Stimulated activated CD4-positive, alpha-beta T cell treated with anti-CD3 and anti-CD28 coated beads, Interleukin-15, amount 100 ng/mL, for 1 hour (primary cell): ENCODE measurements at places on chromosomes 1 and 21.

- no peak for DNase-seq
Observed at GRCh38 chr1:235138821-235139220, 10.2 kb upstream of the TOMM20 start.

DNA sequence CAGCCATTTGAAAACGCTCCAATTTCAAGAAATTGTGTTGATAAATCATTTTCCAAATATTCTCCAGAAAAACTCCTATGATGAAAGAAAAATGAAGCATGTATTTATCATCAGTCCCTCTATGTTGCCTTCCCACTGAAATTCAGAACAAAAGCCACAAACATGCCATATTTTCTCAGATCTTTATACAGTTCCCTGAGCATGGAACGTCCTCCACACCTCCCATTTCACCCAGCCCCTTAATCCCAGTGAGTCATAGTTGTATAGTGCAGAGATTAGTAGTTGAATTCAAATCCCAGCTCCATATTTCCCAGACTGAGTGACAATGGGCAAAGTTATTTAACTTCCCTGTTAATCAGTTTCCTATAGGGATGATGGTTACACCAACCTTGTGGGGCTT lies 20.6 kb upstream of the NPL start:
- DNase-seq: no peak

DNA sequence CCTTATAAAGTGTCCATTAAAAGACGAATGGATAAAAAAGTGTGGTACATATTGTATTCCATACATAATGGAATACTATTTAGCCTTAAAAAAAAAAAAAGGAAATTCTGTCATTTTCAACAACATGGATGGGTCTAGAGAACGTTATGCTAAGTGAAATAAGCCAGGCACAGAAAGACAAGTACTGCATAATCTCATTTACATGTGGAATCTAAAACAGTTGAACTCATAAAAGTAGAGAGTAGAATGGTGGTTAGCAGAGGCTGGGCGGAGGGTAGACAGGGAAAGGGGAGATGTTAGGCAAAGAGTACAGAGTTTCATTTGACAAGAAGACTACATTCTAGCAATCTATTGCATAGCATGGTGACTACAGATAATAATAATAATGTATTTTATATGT lies 2.6 kb downstream of the CTSS start:
- DNase-seq: no peak

- no peak for DNase-seq
Observed at GRCh38 chr1:53810497-53810896, 27.6 kb downstream of the NDC1 start.

GRCh38 chr1:69081668-69082067 lies 486.1 kb upstream of the LRRC7 start:
- DNase-seq: no peak

- DNase-seq: no peak
Observed at GRCh38 chr1:175158170-175158591, 34.4 kb downstream of the KIAA0040 start.

- no peak for DNase-seq
Observed at GRCh38 chr1:193537266-193538002, 351.0 kb upstream of the B3GALT2 start.

DNA sequence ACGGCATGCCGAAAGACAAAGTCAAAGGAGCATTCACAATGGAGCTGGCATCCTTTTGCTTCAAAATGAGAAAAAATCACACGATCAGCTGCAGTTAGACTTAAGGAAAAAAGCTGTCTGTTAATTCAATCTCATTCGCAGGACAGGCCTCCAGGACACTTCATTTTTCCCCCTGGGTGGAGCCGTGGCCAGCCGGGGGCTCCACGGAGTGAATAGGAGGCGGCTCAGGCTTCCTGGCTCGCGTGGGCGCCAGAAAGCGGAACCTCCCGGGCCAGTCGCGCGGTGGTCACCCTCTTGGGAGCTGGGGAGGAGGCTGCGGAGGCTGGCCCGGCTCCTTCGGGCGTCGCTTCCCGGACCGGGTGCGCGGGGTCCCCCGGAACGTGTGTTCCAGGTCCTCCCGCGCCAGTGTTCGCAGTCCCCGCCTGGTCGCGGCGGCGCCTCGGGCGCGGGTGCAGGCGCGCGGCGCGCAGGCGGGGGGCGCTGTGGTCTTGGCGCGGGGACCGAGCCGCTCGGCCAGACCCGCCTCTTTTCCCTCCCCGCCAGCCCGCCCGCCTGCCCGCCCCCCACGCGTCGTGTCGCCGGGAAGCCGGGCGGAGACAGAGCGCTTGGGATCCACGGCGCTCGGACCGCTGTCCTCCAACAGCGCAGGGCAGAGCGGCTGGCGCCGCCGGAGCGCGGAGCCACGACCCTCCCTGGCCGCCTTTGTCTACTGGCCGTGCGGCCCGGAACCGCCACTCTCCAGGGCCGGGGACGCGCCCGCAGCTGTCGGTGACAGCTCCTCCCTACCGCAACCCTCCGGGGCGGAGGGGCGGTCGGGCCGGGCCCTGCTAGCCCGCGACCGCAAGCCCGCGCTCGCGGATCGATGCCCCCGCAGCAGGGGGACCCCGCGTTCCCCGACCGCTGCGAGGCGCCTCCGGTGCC lies at the start of gene RHOU:
RHOU (plus strand) TSS at position 599 of the 921 bp plus-strand sequence; CDS start at position 863, 264 bp downstream.
- DNase-seq: peak; percentile 39

DNA sequence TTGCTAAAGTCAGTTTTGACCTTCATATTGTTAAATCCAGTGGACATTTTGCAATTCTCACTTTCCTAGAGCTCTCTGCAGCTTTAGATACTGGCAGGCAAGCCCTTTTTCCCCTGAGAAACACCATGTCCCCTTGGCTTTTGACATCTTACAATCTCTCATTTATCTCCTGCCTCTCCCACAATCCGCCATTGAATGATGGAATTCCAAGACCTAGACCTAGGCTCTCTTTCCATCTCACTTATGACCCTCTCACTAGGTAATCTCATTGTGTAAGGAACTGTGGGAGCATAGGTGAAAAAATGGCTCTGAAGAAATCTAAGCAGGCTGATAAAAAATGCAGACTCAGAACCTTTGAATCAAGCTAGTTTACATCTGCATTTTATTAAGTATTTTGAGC lies 2.0 kb downstream of the KYAT3 start:
- DNase-seq: no peak

DNA sequence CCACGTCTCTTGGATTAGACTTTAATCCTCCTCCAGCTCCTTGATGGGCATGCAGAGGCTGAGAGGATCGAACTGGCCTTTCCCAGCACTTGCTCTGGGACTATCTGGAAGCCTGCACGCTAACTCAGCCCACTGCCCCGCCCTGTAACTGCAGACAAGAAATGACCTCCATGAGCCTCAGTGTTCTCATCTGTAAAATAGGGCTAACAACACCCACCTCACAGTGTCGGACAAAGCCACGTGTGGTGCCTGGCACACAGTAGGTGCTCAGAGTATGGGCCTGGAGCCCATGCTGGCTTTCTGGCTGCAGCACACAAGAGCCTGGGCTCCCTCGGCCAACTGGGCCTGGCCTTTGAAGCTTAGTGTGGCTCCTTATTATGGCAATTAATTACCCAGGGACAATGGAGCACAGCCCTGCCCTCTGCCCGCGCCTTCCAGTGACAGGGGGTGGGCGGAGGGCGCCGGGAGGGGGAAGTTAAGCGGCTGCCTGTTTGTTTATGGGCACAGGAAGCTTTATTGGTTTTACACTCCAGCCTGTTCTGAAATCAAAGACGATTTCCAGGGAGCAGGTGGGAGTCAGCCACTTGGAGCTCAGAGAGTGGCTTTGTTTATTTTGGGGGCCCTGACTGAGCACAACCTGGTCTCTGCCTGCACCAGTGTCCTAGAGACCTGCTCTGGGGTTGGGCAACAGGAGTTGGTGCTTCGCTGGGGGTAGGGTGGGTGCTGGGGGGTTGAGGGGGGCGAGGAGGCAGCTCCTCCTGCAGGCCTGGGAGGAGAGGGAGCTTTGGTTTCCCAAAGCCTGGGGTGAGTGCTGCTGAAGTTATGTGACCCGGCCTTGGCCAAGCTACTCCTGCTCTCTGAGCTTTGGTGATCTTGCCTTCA lies 31.0 kb downstream of the PAX7 start:
- DNase-seq: no peak

DNA sequence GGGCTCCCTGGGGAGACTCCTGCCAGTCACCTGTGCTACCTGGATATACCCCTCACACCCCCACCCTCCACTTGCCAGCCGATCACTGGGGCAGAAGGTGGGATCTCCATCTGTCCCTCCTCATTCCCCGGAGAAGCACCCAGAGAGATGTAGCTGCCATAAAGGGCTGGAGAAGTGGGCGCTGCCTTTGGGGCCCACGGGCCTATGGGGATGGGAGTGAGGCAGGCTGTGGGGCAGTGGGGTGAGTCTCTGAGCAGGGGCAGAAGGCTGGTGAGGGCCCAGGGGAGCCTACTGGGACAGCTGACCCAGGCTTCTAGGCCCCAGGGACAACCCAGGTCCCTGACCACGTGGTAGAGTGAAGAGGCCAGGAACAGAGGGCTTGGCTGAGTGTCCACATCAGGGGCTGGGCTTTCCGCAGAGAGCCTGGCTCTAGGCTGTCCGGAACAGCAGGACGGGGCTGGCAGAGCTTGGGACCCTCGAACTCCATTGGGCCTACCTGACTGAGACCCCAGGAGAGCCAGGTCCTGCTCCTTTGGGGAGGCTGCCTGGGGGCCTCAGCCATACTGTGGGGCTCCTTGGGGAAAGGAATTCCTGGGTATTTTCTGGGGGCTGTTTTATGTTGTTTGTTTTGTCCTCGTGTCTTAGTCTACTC lies 205.9 kb upstream of the VAMP3 start:
- no peak for DNase-seq

GRCh38 chr1:111129376-111129775 lies 10.5 kb downstream of the DRAM2 start:
- DNase-seq: no peak

DNA sequence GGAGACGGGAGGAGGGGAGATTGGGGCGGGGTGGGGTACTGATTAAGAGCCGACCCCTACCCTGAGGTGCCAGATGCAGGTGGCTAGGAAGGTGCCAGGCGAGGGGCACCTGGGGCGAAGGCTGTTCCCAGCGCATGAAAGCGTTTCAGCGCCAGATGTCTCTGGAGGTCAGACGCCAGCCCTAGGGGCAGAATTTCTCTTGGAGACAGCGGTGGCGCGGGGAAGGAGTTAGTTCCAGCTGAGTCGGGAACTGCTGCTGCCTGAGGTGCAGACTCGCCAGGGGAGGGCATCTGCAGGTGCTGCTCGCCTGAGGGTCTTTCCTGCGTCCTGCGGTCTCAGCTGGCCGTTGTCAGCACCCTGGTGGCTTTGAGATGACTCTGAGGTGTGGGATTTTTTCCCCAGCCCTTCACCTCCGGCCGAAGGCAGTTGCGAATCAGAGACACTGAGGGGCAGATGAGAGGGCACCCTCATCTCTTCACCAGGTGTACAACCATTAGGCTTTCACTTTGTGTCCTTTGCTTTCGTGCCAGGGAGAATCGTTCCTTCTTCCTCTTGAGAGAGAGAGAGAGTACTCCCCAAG lies 539 bp downstream of the CGN start:
- DNase-seq: peak; percentile 9

DNA sequence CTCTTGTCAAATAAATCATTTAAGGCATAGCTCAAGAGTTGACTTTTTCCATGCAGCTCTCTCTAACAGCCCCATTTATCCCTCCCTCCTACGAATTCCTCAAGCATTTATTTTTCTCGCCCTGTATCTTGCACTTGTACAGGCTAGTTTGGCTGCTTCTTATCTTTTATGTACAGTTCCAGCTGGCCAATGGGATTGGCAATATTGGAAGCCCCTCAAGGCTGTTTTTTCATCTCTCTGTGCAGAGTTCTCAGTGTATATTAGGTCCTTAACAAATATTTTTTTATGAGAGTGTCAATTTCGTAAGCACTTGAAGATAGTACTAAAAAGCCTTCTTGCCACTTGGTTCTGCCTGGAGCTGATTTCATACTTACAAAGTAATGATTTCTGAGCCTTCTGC lies 356.0 kb downstream of the ST6GALNAC3 start:
- DNase-seq: no peak

DNA sequence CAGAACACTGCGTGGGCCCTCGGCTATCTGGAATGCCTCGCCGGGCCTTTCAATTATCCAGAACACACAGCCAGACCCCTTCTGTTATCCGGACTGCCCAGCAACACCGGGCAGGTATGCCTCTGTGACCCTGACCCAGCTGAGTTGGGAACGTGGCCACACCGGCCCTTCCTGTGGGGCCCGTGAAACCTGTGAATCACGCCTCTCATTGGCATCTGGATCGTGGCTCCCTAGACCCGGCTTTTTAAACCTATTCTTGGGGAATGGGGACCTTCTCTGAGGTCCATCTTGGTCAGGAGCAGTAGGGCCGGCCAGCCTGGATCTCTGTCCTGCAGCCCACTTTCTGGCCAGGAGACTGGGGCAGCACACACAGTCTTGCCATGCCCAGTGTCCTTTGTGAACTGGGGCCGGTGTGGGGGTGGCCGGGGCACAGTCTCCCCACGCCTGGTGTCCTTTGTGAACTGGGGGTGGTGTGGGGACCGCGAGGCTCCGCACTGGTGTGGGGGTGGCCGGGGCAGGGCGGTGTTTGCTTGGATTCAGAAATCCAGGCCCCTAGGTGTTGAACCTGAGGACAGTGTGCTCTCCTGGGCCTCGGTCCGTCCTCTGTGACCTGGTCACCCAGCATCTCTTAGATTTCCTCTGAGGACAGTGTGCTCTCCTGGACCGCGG lies 11.1 kb downstream of the COL18A1 start:
- no peak for DNase-seq

GRCh38 chr1:47226121-47226838 lies 5.7 kb downstream of the TAL1 start:
- no peak for DNase-seq

DNA sequence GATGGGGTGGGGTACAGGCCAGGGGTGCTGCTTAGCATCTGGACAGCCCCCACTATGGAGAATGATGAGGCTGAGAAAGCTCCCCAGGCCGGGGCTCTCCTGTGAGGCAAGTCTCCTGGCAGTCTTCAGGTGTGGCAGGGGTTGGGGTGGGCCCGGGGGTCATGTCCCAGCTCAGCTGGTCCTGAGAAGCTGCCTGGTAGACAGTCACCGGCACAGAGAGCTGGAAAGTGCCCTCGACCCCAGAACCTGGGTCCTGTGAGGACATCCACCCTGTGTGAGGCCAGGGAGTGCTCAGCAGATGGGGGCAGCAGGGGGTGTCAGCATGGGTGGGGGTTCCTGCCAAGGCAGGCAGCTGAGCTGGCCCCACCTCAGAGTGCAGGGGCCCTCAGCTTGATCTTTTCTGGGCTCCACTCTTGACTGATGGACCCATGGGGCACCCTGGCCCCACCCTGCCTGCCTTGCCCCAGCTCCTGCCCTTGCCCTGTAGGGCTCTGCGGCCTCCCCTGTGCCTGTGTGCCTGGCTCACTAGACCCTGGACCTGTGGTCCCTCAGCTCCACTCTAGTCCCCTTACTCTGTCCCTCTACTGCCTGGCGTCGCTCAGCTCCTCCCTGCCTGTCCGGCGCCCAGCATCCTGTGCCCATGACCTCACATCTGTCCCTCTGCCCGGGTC lies 5.8 kb downstream of the IBA57 start:
- no peak for DNase-seq

- no peak for DNase-seq
Observed at GRCh38 chr1:47529520-47530098, 91.8 kb downstream of the FOXD2 start.

GRCh38 chr1:226989085-226989920 lies 49.2 kb downstream of the COQ8A start:
- DNase-seq: no peak

- DNase-seq: no peak
Observed at GRCh38 chr1:58620259-58620658, 43.2 kb upstream of the TACSTD2 start.
